ENCODE measurements at places on chromosomes 12 and 14. TPM values are rescaled to one million over a fixed set of nuclear protein-coding genes. Genes with fewer than 3 reads are reported as not detected.

The STXBP6 gene
- 2.7 TPM for total RNA-seq

The ACSM4 gene
- not detected for total RNA-seq

The TMEM229B gene
- 0.20 TPM for total RNA-seq

The LTBR gene
- total RNA-seq = 244 TPM

The GLI1 gene
- total RNA-seq = 4.8 TPM

The MDM1 gene
- total RNA-seq = 6.3 TPM

The TMCC3 gene
- total RNA-seq = 0.99 TPM

The CD163L1 gene
- 0.53 TPM for total RNA-seq

The ENO2 gene
- total RNA-seq = 32.0 TPM

The ACVRL1 gene
- total RNA-seq = 0.18 TPM
